ENCODE measurements at places on chromosomes 6 and 20.

GRCh38 chr6:118743746-118744145 is 92.4 kb upstream of the CEP85L start:
- no peak for DNase-seq

GRCh38 chr20:57622579-57623381 is 2.6 kb upstream of the ZBP1 start:
- DNase-seq = peak; percentile 65

- no peak for DNase-seq
Measured at GRCh38 chr6:140542863-140543262, 1168.4 kb upstream of the CITED2 start.

GRCh38 chr6:132820629-132821381 is 6.4 kb downstream of the RPS12 start:
- no peak for DNase-seq

DNA sequence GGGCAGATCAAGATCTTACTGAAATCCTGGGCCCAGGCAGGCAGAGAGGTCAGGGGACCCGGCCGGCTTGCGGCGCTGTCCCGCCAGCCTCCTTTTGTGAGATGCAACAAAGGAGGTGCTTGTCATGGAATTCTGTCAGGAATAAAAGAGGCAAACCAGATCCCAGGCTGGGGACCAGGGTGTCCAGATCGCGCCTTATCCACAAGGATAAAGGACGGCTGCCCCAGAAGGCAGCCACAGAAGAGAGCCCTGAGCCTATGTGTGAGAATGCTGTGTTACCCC is 42.6 kb upstream of the CDH22 start:
- no peak for DNase-seq

- no peak for DNase-seq
Measured at GRCh38 chr20:50052550-50053361, 60.2 kb downstream of the UBE2V1 start.

- DNase-seq = no peak
Measured at GRCh38 chr6:17865798-17866725, 121.4 kb downstream of the KIF13A start.

DNA sequence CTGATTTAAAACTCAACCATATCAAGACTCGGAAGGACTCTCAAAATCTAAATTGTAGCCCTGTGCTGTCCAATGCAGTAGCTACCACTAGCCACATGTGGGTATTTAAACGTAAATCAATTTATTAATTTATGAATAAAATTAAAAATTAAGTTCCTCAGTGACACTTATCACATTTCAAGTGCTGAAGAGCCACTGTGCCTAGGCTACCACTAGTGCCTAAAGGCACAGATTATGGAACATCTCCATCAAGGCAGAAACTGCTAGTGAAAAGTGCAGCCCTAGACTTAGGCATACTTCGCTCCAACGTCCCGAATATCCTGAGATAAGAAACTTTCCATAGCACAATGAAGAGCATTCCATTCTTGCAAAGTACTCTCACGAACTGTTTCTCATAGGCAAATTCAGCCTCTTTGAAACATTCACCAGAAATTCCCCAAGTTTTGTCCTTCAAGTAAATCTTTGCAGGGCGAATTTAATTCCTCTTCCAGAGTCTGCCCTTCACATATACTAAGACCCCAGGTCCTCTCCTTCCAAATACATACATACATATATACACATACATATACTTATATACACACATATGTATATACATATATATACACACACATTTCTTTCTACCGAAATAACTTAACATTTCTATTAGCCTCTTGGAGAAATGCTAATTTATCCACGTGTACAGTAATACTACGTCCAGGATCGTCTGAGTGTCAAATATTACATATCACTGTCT is 1.3 kb downstream of the SUPT3H start:
- no peak for DNase-seq

- DNase-seq = no peak
Measured at GRCh38 chr6:8047541-8048292, 16.5 kb downstream of the BLOC1S5 start.
